ENCODE measurements at places on chromosomes 5 and 9.
A peak's percentile ranks its signal among the peaks of the same experiment; 100 is the strongest.

DNA sequence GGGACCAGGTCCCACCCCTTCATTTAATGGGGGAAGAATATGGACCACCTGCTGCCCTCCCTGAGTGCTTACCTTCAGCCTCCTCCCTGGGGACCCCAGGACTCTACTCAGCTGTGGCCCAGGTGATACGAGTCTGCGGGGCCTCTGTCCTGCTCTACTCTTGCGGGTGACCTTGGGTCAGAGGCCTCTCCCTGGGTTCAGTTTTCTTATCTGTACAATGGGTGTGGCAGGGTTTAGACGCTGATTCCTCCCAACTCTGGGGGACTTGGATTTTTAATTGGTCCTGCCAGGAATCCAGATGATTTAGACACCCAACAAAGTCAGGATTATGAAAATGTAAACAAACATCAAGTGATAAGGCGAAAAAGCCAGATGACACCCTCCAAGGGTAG, 25.0 kb downstream of the FAM163B start:
- no peak for DNase-seq

DNA sequence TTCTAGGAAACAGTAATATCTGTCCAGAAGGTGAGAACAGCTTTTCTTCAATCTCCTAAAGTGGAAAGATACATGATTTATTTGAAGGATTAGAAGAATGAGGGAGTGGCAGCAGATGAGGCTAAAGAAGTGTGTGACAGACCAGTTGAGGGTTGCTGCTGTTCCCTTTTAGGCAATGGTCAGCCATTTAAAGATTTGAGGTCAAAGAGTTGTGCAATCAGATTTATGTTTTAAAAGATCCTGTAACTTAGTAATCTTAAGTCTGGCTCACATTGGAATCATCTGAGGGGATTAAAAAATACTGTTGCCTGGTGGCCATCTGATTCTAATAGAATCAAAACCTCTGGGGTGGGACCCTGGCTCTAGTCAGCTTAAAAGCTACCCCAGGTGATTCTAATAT, 4.3 kb upstream of the SGCD start:
- no peak for DNase-seq

DNA sequence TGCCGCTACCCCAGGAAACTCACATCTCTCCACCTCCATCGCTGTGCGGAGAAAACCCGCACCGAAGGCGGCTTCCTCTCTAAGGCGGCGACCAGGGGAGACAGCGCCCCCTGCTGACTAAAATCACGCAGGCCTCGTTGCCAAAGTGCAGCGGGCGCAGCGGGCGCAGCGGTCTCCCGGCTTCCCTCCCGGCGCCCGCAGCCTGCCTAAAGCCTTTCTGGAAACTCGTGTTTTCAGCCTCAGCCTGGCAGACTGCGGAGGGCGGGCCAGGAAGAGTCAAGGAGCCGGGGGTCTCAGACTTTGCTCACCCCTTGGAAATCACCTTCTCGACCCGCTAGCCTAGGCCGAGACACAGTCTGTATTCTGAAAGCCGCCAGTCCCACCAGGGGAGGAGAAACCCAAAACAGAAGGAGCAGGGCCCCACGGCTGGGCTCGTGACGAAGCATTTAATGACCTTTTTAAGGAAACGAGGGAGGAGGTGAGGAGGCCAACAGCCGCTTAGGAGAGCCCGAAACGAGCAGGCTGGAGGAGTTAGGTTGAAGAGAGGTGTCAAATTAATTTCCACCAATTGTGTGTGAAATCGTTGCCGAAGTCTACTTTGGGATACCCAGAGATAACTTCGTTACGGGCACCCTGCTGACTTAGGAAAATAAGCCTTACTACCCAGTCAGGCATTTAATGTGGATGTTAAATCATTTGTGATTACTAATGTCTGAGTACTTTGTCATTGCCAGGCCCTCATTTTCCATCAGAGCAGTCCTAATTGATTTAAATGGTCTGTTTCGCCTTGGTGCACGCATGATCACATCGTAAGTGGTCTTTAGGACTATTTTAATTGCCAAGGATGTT, 7.3 kb upstream of the FOXB2 start:
- DNase-seq, result peak; percentile 40

DNA sequence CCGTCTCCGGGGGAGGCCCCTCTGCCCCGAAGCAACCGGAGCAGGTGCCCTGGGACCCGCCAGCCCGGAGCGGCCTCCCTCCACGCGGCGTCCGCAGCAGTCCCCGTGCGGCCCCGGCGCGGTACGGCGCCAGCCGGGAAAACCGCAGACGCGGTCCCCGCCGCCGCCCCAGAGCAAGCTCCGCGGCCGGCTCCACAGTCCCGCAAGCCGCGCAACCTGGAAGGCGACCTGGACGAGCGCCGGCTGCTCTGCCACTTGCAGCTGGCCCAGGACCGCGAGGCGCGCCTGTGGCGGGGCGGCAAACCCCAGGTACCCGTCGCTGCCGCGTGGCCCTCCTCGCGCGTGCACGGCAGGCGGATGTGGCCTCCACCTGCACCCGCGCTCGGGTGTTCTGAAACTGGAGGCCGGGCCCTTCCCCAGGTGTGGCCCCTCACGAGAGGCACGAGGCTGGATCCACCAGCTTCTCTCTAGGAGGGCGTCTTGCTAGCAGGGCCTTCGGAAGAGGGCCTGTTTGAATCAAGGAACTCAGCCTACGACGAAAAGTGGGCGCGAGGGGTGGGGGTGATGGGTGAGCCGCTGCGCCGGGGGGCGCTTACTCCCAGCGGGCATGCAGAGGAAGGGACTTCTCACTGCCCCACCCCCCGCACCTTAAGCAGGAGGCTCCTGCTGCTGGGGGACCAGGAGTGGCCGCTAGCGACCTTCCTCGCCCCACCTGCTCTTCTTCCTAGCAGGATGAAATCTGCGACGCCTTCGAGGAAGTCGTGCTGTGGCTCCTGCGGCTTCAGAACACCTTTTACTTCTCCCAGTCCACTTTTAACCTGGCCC, 602 bp downstream of the CCNI2 start:
- DNase-seq, result no peak

DNA sequence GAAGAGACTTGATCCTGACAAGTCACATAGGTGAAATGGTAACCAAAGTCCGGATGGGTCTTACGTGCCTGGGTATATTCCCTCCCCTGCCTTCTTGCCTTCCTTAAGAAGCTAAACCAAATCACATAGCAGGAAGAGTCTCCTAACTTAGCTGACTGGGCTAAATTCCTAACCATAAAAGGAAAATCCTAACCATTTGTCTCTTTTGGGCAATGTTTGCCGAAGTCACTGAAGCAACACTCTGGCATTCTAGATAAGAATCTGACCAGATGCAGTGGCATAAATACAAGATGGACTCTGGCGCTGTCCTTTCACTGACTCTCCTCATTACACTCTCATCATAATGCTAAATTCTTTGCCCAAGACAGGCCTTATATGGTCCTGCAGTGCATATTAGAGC, 625.5 kb upstream of the RORB start:
- no peak for DNase-seq

- peak; percentile 80 for DNase-seq
Measured at GRCh38 chr9:128192601-128193371, 1.4 kb upstream of the CIZ1 start.
